ENCODE measurements at places on chromosomes 1 and 21.

DNA sequence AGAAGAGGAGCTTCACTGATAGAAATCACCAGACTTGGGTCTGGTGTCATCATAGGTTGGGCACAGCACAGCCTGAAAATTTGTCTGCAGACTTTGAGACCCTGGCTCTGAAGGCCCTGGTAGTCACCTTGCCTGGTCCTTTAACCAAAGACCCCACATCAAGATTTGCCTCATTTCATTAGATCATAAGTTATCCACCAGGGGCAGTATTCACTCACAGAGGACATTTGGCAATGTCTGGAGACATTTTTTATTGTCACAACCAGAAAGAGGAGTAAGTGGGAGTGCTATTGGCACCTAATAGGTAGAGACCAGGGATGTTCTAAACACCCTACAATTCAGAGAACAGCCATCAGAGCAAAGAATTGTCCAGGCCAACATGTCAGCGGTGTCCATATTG is 22.1 kb upstream of the PAX7 start:
- no peak for DNase-seq

GRCh38 chr1:155038602-155039307 is 5.1 kb downstream of the DCST1 start:
- no peak for DNase-seq

GRCh38 chr1:1613509-1614082 is 1.7 kb upstream of the MIB2 start:
- no peak for DNase-seq

DNA sequence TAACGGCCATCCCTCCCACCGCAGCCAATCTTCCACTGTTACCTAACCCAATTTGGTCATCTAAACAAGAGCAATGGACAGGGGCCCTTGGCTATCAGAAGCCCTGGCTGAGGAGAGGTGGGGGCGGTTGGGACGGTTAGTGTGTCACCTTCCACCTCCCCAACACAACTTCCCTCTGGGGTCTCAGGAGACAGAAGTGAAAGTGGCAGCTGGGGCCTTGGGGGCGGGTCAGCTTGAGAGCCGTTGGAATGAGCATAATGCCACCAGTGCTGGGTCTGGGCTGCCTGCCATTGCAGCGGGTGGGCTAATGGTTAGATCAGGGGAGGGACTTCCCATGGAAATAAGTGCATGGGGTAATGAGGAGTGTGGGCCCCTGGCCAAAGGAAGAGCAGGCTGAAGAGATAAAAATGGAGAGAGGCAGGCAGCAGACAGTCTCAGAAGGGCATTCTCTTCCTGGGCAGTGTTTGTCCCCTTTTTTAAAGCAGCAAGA is 7.9 kb downstream of the MEF2D start:
- no peak for DNase-seq

DNA sequence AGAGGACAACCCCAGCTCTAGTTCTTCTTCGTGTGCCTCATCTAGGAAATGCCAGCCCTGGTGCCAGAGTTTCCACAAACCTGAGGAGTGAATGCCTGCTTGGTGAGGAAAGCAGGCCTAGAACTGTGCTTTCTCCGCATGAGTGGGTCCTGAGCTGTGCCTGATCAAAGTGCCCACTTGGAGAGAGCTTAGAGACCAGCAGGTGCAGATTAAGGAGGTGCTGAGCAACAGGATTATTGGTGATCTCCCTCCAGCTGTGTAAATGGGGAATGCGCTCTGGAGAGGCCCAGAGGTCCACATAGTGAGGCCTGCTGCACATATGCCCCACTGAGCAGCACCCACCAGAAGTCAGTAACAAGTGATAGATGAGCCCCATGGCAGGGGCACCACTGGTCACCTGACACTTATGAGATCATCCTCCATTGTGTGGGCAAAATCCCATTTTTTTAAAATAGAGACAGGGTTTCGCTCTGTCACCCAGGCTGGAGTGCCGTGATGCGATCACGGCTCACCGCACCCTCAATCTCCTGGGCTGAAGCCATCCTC is 127.2 kb upstream of the ZC3H12A start:
- DNase-seq = no peak

- no peak for DNase-seq
Observed at GRCh38 chr1:89599332-89599630, 33.6 kb upstream of the LRRC8C start.

GRCh38 chr21:42252778-42253340 is 33.9 kb downstream of the ABCG1 start:
- no peak for DNase-seq

DNA sequence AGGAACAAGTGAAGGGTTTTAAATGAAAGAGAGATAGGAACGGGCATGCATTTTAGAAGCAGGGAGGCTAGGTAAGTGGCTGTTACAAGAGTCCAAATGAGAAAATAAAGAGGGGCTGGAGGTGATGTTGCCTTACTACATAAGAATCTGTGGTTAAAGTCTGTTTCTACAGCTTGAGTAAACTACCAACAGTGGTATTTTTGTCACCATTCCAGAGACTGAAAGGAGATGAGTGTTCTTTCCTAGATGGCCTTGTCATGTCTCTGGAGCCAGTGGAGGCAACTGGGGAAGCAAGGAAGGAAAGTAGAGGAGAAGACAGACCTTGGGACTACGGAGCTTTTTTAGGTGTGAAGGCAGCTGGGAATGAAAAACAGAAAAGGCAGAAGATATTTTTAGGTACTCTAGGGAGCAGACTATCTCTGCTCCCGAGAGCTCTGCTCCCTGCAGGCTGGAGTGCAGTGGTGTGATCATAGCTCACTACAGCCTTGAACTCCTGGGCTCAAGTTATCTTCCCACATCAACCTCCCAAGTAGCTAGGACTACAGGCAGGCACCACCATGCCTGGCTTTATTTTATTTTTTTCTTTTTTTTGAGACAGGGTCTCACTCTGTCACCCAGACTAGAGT is 12.2 kb downstream of the HDAC1 start:
- DNase-seq = no peak

DNA sequence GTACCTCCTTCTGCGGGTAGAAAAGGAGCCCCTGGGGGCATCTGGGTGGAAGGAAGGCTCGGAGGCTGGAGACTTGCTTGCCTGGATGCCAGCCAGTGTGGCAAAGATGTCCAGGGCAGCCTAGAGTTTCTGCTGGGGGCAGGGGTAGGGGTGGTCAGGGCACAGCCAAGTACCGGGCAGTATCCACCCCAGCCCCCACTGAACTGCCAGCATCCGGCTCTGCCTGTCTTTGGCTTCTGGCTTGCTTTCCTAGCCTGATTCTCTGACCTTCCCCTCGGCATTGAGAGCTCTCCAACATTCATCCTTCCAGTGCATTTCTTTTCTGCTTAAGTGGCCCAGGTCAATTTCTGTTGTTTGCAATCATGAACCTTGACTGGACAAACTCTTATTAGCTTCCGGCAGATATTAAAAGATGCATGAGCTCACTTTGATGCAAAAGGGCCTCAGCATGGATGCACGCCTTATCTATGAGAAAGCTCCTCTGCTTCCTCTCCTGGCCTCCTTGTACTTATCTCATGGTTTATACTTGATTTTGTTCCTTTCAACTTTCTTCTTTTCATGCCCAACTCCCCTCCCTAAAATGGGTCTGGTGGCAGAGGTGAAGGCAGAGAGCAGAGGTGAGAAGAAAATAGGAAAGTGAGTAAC is 116.9 kb downstream of the HLCS start:
- no peak for DNase-seq

DNA sequence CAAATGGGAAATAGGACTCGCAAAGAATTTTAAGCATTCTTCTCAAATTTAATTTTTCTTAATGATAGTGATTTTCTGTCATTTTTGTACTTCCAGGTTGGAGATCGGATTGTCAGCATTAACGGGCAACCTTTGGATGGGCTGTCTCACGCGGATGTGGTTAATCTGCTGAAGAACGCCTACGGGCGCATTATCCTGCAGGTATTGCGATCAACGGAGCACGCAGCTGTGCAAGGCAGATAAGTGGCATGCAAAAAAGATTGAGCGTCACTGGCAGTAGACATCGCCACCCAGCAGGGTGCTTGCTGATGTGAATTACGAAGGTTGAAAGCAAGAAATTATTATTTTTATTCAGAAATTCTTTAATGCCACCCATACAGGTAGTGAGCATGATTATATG is 65.9 kb upstream of the L1TD1 start:
- DNase-seq = no peak

- no peak for DNase-seq
Observed at GRCh38 chr1:55304229-55304740, 89.1 kb upstream of the USP24 start.

DNA sequence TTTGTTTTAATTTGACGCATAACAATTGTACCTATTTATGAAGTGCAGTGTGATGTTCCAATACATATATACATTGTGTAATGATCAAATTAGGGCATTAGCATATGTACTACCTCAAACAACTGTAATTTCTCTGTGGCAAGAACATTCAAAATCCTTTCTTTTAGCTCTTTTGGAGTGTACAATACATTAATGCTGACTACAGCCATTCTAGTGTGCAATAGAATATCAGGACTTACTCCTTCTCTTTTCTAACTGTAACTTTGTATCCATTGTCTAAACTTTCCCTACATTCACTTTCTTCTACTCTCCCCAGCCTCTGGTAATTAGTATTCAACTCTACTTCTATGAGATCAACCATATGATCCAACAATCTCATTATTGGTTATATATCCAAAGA is 1177.4 kb downstream of the KCNT2 start:
- no peak for DNase-seq

DNA sequence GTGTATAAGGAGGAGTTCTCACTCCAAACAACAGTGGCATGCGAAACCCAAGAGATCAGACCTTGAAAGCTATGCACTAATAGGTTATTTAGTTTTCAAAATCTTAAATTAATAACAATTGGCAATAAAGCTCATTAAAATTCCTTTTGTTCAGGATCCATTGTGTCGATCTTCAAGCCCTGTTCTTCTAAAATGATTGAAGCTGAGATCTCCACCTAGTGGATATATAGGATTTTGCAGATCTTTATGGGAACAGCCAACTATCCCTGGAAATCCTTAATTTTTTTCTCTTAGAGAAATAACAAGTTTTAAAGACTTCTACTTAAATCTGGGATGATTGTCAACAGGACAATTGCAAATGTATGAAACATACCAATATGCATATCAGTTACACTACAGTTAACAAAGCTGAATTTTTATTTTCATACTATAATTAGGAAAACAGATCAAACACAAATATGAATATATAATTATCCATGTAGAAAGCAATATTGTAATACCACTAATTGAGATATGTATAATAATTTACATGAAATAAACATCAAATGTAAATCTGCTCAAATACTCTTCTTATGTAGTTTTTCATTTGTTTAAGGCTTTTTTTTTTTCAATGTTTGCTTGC is 43.3 kb downstream of the LRRC53 start:
- DNase-seq = no peak

GRCh38 chr1:117138561-117138960 is 17.0 kb upstream of the TRIM45 start:
- no peak for DNase-seq

DNA sequence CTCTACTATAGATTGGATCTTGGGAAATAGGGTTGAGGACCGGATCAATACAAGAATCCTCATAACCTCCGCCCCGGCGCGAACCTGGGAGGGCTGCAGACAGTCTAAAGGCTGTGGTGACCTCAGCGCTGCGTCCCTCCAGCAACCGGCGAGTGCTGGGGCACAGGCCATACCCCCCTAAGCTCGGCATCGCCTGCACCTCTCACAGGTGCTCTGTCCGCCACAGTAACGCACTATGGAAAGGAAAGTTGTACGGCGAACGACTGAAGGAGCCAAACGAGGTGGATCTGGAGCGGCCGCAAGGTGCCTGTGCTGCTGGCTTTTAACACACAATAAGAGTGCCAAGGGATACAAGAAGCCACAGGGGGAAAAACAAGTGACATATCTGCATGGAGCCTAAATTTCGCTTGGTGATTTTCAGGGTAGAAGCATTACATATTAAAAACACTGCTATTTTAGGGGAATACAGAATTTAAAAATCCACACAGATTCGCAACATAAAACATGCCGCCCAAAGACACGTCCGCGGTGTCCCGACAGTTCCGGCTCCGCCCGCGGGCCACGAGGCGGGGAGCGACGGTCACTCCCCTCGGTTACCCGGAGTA is 1.4 kb upstream of the RBM15 start:
- DNase-seq = peak; percentile 14

- no peak for DNase-seq
Observed at GRCh38 chr1:201013031-201013485, 10.5 kb downstream of the KIF21B start.

- DNase-seq = no peak
Observed at GRCh38 chr21:41950941-41951351, 2.9 kb downstream of the C2CD2 start.

DNA sequence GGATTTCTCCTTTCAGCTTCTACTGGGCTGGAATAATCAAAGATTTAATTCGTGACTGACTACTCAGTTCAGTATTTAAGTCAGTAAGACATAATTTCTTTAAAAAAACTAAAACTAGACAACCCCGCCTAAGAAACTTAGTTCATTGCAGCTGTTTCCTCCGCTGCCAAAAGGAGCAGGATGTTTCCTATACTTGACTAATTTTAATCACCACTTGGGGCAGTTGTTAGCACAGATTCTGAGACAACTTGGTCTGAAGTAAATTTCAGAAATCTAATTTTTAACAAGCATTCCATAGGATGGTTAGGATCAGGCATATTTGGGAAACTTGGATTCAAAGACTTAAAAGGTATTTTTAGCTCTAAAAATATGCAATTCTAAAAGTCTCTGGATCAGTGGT is 34.0 kb downstream of the EPRS1 start:
- no peak for DNase-seq

DNA sequence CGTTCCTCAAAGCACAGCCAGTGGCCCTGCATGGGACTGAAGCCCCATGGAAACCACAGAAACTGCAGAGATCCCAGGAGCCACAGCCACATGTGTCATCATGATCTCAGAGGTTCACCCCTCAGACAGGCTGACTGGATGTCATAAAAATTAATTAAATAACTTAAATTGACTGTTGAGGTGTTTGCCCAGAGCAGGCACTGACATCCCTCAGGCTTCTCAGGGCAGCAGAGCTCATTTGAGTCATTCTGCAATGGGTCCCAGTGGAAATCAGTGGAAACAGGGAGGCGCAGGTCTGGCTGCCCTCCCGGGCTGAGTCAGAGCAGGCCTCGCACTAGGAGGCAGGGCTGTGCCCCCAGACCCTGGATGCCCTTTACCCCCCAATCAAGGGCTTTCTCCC is 135.1 kb downstream of the CDC7 start:
- no peak for DNase-seq

DNA sequence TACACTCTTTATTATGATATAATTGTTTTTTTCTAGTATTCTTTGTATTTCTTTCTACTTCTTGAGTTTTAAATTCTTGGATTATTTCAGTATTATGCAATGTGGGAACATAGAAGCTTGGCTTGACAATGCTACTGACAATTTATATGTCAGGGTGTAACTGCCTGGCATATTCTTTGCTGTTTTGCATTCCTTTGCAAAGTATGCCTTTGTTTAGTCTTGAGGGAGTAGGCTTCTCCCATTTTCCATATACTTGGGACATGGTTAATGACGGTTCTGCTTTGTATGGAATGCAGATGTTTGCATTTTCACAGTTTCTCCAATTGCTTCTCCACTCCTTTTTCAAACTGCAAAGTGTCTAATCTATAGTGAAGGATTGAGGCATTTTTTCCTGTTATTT is 109.8 kb downstream of the HMCN1 start:
- DNase-seq = no peak
